Activated naive CD4-positive, alpha-beta T cell (primary cell): ENCODE measurements at places on chromosomes 1 and 21.

- DNase-seq: no peak
Observed at GRCh38 chr21:45560106-45561021, 18.1 kb upstream of the SLC19A1 start.

DNA sequence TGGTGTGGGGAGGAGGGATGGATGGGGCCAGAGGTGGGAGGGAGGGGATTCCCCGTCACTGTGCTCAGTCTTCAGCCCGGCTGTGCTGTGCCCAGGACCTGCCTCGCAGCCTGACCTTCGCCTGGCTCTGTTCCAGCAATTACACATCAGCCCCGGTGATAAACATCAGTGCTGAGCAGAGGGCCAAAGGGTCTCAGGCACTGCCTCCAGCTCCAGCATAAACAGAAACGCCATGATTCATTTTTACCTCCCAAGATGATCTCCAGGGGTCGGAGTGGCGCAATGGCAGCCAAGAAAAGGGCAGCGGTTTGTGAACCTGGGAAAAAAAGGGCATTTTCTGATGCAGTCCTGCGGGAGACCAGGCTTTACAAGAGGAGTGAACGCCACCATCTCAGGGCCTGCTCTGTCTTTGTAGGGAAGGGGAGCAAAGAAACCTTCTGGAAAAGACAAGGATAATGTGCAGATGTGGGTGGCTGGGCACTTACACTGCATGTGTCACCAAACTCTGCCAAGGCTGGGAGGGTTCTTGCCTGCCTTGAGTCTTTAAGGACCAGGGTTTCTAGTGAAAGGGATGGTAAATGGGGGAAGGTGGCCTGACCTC lies 28.1 kb downstream of the SHISA4 start:
- DNase-seq: no peak

DNA sequence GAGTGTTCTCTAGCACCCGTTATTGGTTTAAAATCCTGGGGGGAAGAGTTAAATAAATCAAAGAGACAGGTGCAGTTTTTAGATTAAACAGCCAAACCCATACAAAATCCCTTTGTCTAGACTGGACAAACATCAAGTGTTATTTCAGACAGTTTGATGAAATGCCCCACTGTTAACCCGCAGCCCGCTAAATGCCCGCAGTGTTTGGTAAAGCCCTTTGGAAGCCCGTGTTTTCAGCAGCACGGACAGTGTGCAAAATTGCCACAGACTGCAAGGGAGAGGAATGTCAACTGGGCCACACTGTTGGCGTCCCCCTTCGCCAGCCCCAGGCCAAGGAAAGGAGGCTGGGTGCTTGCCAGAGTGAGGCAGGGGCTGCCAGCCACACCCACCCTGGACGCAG lies 26.6 kb downstream of the AJAP1 start:
- DNase-seq: no peak

DNA sequence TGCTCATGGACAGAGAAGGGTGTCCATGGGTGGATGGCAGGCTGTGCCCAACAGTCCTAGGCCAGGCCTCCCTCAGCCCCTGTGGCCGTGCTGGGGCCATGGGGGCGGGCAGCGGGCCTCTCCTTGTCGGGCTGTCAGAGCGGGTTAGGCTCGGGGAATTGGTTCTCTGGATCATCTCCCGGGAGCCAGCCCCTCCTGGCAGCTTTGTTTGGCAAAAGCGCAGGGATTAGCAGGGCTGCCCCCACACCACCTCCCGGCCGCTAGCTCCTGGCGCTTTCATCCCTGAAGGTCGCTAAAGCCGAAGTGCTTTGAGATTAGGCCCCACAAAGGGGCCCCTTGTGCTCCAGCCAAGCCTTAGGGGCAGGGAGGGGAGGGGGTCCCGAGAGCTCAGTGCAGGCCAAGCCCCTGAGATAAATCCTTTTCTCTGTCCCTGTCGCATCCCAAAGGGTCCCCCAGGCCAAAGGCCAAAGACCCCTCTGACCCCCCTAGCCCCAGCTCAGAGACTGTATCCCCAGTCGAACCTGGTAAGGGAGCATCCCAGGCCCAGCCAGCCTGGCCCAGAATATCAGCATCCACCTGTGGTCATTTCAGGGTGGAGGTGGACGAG lies 9.8 kb upstream of the DMBX1 start:
- DNase-seq: no peak

- no peak for DNase-seq
Observed at GRCh38 chr1:64433747-64434146, 36.2 kb upstream of the CACHD1 start.

GRCh38 chr1:218582646-218583045 lies 237.5 kb downstream of the TGFB2 start:
- DNase-seq: no peak

DNA sequence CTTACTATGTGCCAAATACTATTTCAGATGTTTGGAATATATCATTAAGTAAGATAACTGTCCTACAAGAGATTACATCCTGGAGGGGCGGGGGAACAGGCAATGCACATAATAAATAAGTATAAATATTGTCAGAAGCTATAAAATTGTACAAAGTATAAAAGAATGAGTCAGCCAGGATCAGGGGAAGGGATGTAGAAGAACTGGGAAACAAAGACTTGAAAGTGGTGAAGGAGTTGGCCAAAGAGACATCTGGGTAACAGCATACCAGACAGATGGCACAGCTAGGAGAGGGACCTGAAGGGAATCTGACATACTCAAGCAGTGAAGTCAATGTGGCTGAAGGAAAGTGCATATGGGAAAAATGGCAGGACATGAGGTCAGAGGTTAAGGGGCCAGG lies 53.9 kb downstream of the CYYR1 start:
- no peak for DNase-seq

GRCh38 chr21:15831497-15831896 lies 101.7 kb downstream of the USP25 start:
- no peak for DNase-seq

- no peak for DNase-seq
Observed at GRCh38 chr1:212238552-212238951, 46.7 kb upstream of the PPP2R5A start.

DNA sequence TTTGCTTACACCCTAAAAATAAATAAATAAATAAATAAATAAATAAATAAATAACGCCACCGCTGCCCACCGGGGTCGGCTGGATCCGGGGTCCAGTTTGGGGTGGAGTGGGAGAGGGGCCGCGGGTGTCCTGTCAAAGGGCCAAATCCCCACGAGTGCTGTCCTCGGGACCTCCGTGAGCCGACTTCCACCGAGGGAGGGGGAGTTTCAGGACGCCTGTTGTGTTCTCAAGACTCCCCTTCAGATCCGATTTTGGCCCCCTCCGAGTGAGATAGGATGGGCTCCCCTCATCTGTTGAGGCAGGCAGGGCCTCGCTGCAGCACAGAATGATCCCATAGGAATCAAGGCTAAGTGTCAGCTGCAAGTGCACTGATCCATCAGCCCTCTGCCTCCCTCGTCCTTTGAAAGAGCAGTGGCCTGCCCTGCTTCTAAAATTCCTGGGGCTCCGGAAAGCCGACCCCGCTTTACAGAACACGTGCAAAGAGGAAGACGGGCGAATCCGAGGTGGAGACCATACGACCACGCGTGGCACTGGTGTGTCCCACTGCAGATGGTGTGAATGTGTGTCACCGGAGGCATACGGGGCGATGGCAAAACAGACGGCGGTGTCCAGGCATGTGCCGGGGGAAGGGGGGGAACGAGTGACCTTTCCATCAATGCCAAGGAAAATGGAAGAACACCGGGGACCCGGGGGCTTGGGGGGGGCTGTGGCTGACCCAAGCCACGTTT lies 3880.5 kb downstream of the SRGAP2C start:
- DNase-seq: no peak

DNA sequence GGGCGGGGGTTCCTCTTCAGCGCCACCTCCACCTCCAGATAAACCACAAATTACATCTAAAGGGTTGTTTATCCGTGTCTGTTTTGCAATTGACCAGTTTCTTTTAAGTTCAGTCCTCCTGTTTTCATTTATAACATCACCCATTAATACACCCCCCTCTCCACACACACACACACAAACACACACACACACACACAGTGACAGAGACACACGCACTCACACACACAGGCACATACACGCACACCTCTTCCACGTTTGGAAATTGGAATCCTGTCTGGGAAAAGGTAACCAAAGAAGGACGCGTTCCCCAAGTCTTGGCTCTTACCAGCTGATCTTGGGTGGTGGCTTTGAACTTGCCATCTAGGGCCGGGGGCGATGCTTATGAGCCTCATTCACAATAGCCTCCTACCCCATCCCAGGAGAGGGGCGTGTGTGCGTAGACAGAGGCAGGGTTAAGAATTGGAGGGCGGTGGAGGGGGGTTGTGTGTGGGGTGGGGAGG lies 442 bp upstream of the CSMD2 start:
- DNase-seq: no peak

GRCh38 chr1:51086496-51087271 lies 15.3 kb upstream of the C1orf185 start:
- DNase-seq: no peak

DNA sequence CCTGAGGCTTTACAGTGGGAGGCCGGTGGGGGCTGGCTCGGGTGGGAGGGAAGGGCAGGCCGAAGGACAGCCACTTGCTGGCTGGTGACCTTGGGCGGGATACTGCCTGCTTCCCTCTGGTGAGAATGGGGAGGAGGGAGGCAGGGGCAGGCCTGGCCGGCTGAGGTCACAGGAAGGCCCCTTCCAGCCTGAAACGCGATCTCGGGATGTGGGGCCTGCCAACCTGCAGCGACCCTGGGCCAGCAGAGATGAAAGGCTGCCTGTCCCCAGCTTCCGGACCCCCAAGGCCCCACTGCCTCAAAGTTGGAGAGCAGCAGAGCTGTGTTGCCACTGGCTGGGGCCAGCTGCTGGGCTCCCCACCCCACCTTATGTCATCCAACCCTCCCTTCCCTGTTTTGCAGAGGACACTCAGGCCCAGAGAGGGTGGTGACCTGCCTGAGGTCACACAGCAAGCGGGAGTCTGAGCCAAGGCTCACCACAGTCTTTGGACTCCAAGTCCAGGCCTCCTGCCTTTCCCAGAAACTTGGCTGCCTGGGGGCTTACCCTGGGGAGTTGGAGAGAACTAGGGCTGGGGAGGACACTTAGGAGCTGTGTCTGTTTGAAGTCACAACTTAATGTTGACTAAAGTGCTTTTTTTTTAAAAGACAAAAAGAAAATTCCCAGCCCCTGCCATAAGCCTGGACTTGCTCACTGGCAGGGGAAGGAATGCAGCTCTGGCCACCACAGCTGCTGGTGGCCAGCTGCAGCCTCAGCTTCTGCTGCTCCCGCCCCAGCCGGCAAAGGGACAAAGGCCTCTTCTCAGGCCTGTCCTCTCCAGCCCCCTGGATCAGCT lies 14.8 kb upstream of the WASF2 start:
- DNase-seq: no peak

DNA sequence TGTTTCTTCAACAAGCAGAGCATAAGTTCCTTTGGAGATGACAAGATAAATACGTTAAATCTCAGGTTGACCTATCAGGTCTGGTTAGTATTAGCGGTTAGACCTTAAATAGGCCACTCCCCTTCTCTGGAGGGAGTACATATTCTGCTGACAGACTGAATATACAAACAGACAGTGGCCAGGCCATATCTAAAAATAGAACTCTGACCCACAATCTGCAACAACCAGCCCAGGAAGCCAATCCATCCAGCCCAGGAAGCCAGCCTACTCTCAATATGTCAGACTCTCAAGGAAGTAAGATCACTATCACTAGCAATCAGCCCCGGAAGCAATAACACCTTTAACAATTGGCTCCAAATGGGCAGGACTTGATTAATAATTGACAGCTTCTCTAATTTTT lies 6.7 kb downstream of the IL20 start:
- no peak for DNase-seq

DNA sequence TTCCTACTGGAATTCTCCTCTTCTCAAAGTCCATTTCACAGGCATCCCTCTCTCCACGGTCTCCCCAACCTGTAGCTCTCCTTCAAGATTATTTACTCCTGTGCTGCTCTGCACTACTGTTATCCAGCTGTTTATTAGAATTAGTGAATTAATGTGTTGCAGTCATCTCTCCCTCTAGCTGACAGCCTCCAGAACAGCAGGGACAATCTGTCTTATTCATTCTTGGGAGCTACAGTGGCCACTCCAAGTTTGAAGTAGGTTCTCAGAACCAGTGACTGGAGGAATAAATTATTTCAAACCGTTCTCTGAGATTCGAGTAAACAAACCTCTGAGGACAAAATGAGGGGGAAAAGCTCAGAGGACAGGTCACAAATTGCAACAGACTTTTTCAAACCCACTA lies 330.9 kb downstream of the RRAGC start:
- no peak for DNase-seq

DNA sequence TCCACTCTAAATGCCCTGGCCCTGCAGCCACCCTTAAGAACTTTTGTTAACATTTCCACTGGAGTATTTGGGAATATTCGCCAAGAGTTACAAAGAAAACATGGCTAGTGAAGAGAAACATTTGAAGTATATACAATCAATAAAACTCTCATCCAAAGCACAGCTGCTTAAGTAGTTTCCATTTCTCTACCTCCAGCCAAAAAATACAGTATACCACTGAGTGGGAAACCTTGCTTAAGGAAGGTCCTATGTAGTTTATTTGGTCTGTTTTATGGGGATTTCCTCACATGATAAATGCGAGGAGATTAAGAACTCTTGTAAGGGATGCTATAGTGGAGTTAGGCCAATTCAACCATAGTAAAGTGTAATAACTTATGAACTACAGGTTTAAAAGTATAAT lies 382.5 kb downstream of the NEGR1 start:
- DNase-seq: no peak

DNA sequence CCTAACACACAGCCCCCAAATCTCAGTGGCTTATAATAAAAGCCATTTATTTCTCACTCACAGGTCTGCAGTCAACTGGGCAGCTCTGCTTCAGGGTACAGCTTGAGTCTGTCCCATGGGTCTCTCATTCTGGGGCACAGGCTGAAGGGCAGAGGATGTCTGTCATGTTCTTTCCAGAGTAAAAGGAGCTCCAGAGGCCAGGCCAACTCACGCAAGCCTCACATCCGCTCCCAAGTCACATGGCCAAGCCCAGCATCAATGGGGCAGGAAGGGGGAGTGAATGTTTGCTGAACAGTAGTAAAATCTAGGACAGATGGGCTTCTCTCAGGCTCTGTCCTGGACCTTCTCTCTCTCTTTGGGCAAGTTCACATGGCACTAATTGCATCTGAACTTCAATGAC lies 7.1 kb upstream of the SSBP3 start:
- no peak for DNase-seq

DNA sequence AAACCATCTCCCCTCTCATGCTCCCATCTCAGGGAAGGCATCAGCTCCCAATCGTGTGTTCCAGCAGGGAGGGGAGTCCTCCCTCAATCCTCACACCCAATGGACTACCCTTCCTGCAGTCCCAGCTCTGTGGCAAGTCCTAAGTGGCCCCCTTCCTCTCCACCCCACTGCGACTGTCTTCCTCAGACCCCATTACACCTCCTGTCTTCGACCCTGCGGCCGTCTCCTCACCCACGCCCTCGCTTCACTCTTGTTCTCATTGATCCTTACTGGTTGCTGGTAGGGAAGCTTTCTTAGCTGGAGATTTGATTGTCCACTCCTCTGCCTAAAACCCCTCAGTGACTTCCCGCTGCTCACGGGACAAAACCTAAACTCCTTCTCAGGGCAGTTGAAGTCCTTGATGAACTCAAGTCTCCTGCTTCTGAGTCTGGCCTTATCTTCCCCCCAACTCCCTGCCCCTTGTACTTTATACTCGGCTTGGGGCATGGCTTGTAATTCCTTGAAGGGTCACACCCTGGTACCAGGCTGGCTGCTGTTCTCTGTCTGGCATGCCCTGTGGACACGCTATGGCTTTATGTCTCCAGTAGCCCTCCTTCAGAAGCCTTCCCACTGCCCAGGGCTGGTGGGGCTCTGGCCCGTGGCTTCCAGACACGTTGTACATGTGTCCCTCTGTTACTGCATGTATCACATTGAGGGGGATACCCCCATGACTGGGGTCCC lies 2.3 kb upstream of the EPS8L3 start:
- DNase-seq: no peak
